SJSA1 (cell line): ENCODE measurements at places on chromosomes 3 and 15. TPM values are rescaled to one million over a fixed set of nuclear protein-coding genes. Genes with fewer than 3 reads are reported as not detected.

GRCh38 chr3:100257586-100257985, 3.2 kb upstream of the TBC1D23 start:
- DNase-seq, result no peak

GRCh38 chr15:68654786-68655560, 76.2 kb downstream of the CORO2B start:
- no peak for DNase-seq

Gene SLC12A6
- 1.8 and 2.4 TPM in 2 replicates for total RNA-seq

Gene TMEM108
- not detected in 2 replicates for total RNA-seq

- DNase-seq, result no peak
These were observed 19.2 kb upstream of the SMAD6 start for GRCh38 chr15:66682865-66683264.

DNA sequence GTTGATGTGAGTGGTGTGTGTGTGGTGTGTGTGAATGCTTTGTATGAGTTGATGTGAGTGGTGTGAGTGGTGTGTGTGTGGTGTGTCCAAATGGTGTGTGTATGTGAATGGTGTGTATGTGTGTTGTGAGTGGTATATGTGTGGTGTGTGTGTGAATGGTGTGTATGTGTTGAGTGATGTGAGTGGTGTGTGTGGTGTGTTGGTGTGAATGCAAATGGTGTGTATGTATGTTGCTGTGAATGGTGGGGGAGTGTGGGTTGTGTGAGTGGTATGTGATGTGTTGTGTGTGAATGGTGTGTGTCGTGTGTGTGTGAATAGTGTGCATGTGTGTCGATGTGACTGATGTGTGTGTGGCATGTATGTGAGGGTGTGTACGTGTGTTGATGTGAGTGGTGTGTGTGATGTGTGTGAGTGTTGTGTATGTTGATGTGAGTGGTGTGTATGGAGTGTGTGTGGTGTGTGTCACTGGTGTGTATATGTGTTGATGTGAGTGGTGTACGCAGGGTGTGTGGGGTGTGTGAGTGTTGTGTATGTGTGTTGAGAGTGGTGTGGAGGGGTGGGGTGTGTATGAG, 40.6 kb downstream of the ARNT2 start:
- no peak for DNase-seq
